ENCODE measurements at places on chromosomes 2 and 18.
A peak's percentile ranks its signal among the peaks of the same experiment; 100 is the strongest.

- no peak for DNase-seq
Measured at GRCh38 chr18:78740876-78741275, 238.7 kb upstream of the SALL3 start.

- no peak for DNase-seq
Measured at GRCh38 chr2:132936791-132937190, 266.8 kb upstream of the LYPD1 start.

- no peak for DNase-seq
Measured at GRCh38 chr18:26543373-26543772, 5.0 kb downstream of the KCTD1 start.

DNA sequence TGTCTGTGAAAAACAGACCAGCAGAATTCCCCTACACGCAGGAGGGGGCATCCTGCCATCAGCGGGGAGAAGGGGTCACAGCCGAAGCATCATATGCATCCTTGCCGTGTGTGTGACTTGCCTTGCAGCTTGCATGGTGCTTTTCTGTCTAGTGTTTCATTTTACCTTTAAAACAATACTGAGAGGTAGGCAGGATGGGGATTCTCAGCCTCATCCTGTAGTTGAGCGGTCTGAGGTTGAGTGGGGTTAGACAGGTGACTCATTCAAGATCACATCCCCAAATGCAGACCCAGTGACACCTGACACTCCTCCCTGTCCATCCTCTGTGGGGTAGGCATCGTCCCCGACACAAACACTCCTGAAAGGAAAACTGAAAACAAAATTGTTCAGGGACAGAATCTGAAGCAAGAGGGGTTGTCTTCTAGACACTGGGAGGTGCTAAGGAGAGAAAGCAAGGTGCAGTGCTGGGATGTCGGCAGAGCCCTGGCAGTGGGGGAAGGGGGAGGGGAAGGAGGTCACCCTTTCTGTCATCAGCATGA is 7.9 kb downstream of the ARL4C start:
- no peak for DNase-seq

GRCh38 chr2:105313877-105314276 is 15.7 kb downstream of the TGFBRAP1 start:
- DNase-seq = no peak

DNA sequence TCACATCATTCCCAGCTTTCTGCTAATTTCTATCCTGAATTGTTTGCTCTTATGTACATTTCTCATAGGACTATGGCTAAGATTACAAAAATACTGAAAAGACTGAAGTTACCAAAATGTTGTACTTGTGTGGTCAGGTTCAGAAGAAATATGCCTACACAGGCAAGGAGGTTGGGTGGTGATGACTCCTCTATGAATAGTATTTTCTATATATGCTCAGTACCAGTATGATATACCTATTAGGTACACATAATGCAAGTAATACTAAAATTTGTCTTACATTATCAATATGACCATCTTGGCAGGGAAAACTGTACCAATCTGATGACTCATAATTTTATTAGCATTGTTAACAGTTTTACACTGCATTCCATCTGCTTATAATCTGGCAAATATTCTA is 12.2 kb upstream of the ORC2 start:
- DNase-seq = no peak

GRCh38 chr18:27501671-27502070 is 316.6 kb upstream of the CHST9 start:
- no peak for DNase-seq

GRCh38 chr2:160139350-160139749 is 60.7 kb downstream of the ITGB6 start:
- DNase-seq = no peak

DNA sequence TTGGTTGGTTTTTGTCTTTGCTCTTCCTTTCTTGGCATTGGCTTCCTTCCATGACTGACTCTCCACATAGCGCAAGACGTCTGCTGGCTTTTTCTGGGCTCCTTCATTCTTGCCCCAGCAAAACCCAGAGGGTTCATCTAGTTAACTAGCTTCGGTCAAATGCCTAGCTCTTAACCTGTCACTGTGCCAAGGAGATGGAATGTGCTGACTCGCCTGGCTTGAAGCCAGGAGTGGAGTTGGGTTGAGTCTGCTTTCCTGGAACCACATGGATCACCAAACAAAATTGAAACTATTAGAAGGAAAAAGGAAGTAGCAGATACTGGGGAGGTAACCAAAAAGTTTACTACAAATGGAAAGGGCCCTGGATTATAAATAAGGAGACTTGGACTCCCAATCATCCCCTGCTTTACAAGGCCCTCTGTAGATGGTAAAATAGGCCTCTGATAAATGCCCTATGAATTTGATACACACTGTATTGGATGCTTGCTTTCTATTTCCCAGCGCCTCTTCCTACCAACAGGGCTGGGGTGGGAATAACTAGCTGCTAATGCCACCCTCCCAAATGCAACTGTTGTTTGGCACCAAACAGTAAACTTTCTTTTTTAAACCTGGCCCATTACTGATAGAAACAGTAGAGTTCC is 11.3 kb downstream of the MALT1 start:
- peak; percentile 48 for DNase-seq

GRCh38 chr2:118443596-118443995 is 355.3 kb downstream of the INSIG2 start:
- DNase-seq = no peak

DNA sequence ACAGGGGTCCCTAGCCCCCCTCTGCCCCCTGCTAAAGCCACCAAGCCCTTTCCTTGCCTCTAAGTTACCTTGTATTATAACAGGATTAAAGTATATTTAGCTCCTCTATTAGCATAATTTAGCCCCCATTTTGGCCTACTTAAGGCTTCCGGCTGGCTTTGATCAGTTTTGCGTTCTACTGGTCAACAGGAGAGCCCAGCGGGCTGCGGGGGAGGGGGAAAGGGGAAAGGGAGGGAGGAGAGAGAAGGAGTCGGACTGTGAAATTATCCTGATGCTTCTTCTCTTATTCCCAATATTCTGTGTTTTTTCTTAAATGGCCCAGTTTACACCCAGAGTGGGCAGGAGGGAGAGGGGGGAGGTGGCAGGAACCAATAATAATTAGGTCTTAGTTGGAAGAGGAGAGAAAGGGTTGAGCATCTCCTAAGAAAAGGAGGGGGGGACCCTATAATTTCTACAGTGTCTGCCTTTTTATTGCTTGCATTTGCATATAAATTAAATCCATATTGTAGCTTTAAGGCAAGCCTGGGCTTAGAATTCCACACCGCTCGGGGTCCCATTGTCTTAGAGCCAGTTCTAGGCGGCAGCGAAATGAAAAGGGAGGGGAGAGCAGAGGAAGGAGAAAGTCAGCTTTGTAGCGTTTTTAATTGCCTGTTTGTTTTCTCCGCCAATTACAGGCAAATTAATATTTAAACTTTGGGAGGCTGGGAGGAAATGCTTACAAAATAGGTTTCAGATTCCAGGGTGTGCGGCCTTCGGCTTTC is 39.6 kb downstream of the EN1 start:
- DNase-seq = no peak

- no peak for DNase-seq
Measured at GRCh38 chr18:64118406-64118805, 30.5 kb downstream of the LINC00305 start.

- peak; percentile 71 for DNase-seq
Measured at GRCh38 chr2:71882949-71883472, 264.7 kb downstream of the CYP26B1 start.

DNA sequence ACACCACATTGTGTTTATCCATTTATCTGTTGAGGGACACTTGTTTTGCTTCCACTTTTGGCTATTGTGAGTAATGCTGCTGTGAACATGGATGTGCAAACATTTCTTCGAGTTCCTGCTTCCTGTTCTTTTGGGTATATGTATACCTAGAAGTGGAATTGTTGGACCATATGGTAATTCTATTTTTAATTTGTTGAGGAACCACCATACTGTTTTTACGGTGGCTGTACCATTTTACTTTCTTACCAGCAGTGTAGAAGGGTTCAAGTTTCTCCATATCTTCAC is 23.1 kb downstream of the ANXA4 start:
- DNase-seq = no peak

- peak; percentile 41 for DNase-seq
Measured at GRCh38 chr2:129233751-129234406, 745.6 kb upstream of the RAB6C start.

DNA sequence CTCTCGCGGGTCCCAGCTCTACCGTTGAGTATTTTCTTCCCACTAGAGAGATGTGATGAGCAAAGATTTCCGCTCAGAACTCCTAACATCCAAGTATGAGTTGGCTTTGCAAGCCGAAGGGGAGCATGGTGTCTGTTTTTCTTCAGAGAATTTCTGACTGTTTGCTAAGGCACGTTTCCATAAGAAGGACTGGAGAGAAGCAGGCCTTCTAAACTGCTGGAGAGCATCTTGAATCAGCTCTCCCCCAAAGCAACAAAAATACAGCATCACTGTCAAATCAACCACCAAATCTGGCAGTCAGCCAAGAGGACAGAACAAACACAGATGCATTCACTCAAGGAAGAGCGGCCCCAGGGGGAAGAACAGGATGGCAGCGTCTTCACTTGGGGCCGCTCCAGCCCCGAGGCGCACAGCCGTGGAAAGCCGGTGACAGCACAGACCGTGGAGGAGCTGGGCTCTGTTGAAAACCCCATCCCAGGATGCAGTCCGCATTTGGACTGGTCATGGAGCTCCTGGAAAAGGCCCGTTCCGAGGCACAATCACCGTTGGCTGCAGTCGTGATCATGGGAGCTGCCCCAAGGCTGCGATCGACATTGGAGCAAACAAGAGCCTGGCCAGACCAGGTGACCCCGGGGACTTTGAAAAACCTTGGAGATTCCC is 101.4 kb downstream of the NFATC1 start:
- peak; percentile 27 for DNase-seq

GRCh38 chr2:69993708-69994107 is 32.3 kb upstream of the ASPRV1 start:
- DNase-seq = no peak

DNA sequence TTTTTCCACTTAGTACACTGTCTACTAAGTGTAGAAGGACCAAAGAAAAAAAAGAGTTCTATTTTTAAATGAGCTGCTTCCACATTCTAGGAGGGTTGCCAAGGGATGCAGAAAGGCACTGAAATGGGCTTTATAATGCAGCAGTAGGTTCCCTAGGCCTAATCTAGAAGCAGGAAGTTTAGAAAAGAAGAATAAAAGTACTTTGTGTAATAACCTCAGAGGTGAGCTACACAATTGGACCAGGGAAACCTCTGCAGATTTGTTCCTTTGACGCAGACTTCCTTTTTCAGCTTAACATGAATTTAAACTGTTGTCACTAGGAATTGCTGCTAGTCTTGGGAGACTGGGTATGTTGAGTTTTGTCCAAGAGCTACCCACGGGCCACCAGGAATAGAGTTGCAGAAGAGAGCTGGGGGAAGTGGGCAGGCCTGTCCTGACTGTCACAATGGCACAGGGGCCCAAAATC is 34.6 kb upstream of the RAB1A start:
- DNase-seq = no peak

GRCh38 chr2:151623631-151624030 is 110.6 kb downstream of the NEB start:
- no peak for DNase-seq

GRCh38 chr2:234951664-234952269 is at the start of gene SH3BP4:
Gene SH3BP4 (plus strand): TSS chr2:234952017. CDS start chr2:235035003, 82,986 bp downstream.
- peak; percentile 66 for DNase-seq

- no peak for DNase-seq
Measured at GRCh38 chr18:37334631-37335408, 230.8 kb downstream of the CELF4 start.

DNA sequence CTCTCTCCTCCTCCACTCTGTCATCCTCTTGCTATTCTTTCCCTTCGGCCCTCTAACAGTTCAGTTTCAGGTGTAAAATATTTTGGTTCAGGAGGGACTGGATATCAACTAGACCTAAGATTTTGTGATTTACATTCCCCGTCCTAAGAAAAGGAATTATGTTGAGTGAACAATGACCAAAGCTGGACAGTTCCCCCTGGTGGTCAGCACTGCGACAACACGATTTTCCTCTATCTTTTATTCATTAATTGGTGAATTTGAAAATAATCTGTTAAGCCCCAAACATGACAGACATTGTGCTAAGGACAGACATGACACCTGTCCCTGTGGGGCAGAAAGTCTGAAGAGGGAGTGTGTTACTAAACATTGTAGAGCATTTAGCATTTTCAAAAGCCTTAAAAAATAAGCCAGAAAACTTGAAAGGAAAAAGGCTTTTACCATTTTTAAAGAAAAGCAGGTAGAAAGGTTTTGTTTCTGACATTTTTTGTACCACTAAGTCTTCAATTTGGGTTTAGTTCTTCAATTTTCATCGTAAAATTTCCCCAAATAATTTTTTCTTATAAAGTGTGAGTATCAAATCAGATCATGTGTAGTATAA is 28.4 kb upstream of the GTF2A1L start:
- no peak for DNase-seq

DNA sequence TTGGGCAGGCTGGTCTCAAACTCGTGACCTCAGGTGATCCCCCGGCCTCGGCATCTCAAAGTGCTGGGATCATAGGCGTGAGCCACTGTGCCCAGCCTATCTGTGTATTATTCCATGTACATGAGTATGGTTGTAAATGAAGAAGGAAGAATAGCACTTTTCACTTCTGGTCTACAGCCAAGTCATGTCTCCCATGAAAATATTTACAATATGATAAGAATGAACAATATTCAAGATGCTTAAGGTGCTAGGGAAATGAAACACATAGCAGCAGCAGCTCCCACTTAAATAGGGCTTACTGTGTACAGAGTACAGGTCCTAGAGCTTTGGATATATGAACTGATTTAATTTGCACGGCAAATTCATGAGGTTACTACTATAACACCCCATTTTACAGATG is 70.3 kb upstream of the COL5A2 start:
- DNase-seq = no peak

- DNase-seq = no peak
Measured at GRCh38 chr2:137942037-137942832, 22.0 kb upstream of the HNMT start.

- DNase-seq = no peak
Measured at GRCh38 chr2:15804246-15804619, 136.1 kb upstream of the MYCN start.

- DNase-seq = no peak
Measured at GRCh38 chr18:48868468-48869466, 82.0 kb downstream of the SMAD7 start.

DNA sequence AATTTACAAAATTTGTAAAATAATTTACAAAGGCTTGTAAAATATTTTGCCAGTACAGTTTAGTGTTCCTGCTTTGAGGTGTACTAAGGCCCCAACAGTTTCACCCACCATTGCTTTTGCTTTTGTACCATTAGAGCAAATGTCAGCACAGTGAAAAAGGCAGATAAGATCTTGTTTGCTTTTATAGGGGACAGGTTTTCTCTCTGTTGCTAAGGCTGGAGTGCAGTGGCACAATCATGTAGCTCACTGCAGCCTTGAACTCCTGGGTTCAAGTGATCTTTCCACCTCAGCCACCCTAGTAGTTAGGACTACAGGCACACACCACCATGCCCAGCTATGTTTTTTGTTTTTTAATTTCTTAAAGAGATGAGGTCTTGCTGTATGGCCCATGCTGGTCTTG is 19.6 kb upstream of the NPC1 start:
- no peak for DNase-seq

DNA sequence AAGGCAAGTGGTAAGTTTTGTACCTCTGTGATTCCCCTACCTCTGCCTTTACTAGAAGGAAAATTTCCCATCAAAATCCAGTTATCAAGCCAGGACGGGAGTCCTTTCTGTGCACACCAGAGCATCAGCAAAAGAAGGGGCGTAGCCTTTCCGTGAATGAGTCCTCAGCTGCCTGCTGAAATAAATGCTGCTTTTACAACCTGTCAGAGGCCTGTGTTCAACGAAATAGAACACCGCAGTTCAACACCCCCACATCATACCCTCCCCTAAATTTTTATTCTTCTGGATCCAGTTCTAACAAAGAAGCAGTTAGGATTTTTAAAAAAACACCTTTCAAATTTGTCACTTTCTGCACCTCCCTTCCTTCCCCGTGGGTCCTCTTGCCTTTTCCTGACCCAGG is 135.8 kb downstream of the SETBP1 start:
- no peak for DNase-seq

- no peak for DNase-seq
Measured at GRCh38 chr2:162029287-162029901, 44.6 kb downstream of the DPP4 start.
